Right lung (tissue), 10 donors: ENCODE measurements at places on chromosomes 1 and 21. TPM values are rescaled to one million over a fixed set of nuclear protein-coding genes. Genes with fewer than 3 reads are reported as not detected.

DNA sequence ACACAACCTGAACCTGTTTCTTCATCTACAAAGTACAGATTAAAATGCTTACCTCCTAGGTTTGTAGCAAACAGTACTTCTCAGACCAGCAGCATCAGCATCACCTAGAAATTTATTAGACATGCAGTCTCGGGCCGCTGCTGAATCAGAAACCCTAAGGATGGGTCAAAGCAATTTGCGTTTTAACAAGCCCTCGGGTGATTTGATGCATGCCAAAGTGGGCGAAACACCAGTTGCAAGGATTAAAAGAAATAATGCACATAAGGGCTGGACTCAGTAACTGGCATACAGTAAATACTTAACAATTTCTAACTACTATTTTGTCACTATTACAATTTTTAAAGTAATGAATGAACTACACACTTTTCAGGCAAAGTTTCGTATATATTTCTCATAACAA is 47.5 kb downstream of the SH3GLB1 start:
- DNase-seq: no peak

GRCh38 chr1:14597343-14598006 is 1.0 kb upstream of the KAZN start:
- peak; percentile 38 for DNase-seq

Gene TNNI3K
- polyA plus RNA-seq: 0.70 TPM

DNA sequence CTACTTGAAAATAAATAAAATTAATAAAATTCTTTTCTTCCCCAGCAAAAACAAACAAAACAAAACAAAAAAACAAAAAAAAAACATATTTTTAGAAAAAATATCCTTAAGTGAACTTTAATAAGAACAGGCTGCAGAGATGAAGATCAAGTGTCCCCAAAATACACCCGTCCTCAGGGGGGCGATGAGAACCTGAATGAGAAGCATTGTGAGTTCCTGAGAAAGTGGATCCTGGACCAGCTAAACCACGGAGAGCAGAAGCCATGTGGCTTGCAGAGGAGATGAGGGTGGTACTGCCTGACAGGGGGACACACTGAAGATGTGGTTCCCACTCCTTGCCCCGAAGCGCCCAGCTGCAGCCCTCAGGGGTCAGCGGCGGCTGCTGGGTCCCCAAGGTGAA is 89.3 kb downstream of the ITPKB start:
- no peak for DNase-seq

- no peak for DNase-seq
Observed at GRCh38 chr1:212302745-212303383, 17.7 kb downstream of the PPP2R5A start.

- DNase-seq: no peak
Observed at GRCh38 chr21:44670642-44671432, 4.1 kb upstream of the KRTAP12-2 start.

Gene C2CD2
- 21.1 TPM for polyA plus RNA-seq

DNA sequence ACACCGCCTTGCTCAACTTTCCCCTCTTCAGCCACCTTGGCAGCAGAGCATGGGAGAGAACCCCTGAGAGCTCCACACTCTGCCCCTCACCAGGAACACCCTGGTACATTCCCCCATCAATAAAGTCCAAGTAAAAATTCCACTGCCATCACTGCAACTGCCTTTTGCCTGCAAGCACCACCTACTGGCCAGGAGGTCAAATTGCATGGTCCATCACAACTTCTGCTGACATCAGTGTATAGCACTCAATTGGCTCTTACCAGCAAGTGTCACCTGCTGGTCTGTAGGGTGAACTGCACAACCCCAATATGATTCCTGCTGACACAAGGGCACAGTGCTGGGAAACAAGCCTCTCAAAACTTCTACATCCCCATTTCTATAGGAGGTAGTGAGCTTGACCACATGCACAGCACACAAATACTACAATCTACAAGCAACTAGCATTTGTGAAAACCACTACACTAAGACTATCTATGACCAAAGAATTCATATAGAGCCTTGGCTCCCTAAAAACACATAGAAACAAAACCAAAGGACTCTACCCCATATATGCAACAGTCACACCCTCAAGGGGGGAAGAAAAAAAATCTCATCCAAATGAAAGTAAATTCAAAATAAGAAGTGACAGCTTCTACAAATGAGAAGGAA is 69.2 kb downstream of the FASLG start:
- no peak for DNase-seq

DNA sequence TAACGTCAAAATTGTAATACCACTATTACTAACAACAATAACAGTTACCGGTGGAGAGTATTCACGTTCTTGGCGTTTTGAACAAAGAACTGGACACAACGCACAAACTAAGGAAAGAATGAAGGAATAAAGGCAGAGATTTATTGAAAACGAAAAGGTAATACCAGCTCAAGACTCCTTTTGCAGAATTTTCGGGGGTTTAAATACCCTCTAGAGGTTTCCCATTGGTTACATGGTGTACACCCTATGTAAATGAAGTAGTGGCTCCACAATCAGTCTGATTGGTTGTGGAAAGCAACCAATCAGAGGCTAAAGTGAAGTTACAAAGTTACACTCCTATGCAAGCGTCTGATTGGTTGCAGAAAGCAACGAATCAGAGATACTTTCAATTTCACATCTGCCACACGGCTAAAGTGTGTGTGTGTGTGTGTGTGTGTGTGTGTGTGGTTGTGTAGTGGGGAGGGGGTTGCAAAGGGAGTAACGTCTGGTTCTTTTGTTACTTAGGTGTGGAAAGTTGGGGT is 1.1 kb upstream of the GTF2B start:
- DNase-seq: no peak

DNA sequence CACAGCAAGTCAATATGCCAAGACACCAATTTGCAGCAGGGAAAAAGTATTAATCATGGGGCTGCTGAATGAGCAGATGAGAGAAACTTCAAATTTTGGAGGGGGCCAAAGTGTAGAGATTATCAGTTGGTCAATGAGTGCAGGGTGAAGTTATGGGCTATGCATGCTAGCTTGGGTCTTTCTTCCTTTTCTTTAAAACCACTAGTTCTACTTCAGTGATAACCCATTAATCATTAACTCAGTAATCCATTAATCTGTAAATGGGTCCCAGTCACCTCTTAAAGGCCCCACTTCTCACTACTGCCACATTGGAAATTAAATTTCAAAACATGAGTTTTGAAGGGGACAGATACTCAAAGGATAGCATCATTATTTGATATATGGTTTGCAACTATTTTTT is 688.6 kb upstream of the ADGRL4 start:
- no peak for DNase-seq

- no peak for DNase-seq
Observed at GRCh38 chr1:39575191-39576015, 1.2 kb downstream of the PABPC4 start.

Gene PARS2
- polyA plus RNA-seq: 5.5 TPM

- DNase-seq: no peak
Observed at GRCh38 chr1:28910379-28911115, 3.8 kb upstream of the EPB41 start.

Gene SPAG17
- polyA plus RNA-seq: 13.3 TPM

Gene SYT11
- polyA plus RNA-seq: 12.7 TPM

Gene FCGR3B
- 0.24 TPM for polyA plus RNA-seq

Gene TXNDC12
- 58.8 TPM for polyA plus RNA-seq

- DNase-seq: no peak
Observed at GRCh38 chr1:30473922-30474817, 249.2 kb downstream of the MATN1 start.

- no peak for DNase-seq
Observed at GRCh38 chr1:147169840-147170674, 2.2 kb downstream of the PRKAB2 start.

DNA sequence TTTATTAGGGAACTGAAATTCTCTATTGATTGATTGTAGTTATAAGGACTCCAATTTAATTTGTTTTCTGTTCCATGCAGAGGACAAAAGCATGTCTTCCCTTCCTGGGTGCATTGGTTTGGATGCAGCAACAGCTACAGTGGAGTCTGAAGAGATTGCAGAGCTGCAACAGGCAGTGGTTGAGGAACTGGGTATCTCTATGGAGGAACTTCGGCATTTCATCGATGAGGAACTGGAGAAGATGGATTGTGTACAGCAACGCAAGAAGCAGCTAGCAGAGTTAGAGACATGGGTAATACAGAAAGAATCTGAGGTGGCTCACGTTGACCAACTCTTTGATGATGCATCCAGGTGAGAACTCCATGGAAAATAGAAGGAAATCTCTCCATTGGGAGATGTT is 1.5 kb downstream of the SETDB1 start:
- DNase-seq: no peak

- no peak for DNase-seq
Observed at GRCh38 chr1:31781756-31782371, 17.7 kb upstream of the ADGRB2 start.

GRCh38 chr1:160950657-160951056 is 4.0 kb downstream of the ITLN2 start:
- DNase-seq: no peak

- DNase-seq: no peak
Observed at GRCh38 chr21:43912500-43912899, 47.5 kb downstream of the AGPAT3 start.

DNA sequence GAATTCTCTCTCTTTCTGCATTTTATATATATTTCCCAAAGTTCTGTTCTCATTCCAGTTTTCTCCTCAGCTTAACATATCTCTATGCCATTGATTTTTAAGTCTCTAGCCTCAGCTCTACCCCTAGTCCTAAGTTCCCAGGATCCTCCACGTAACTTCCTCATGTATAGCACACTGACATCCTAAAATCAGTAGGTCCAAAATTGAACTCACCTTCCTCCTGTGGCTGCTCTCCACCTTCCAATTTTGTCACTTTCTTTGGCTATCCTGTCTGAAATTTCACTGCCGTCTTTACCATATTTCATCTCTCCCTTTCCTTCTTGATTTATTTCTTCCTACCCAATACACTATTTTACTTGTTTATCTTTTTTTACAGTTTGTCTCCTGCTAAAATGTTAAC is 1.5 kb downstream of the SLAMF6 start:
- no peak for DNase-seq

DNA sequence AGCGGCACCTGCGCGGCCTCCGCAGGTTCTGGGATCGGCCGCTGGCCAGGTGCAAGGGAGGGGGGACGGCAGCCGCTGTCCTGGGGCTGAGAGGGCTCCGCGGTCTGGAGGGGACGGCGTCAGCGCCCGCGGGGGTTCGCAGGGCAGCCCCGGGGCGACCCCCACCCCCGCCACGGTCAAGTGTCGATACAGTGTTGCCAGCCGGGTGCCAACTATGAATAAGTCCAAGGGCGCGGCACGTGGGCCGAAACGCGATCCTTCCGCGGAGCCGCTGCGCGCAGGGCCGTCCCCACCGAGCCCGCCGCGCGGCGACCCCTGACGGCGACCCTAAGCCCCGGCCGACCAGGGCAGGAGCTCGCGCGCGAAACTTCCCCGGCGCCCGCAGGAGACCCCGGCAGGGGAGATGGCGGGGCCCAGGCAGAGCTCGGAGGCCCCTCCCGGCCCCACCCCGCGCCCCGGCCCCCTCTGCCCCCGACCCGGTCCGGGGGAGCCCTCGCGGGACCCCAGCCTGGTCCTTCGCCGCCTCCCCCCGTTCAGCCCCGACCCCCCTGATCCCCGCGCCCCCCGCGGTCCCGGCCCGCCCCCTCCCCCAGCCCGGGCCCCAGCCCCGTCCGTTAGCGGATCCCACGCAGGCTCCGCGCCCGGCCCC is 586 bp upstream of the AGPAT3 start:
- DNase-seq: peak; percentile 37

- DNase-seq: no peak
Observed at GRCh38 chr1:113326976-113327375, 63.3 kb upstream of the MAGI3 start.

Gene PGLYRP3
- not detected for polyA plus RNA-seq

Gene ELAVL4
- 0.94 TPM for polyA plus RNA-seq

Gene KPRP
- not detected for polyA plus RNA-seq

GRCh38 chr1:151968791-151969399 is 24.8 kb downstream of the S100A10 start:
- DNase-seq: no peak

GRCh38 chr21:45421071-45421845 is 16.3 kb downstream of the COL18A1 start:
- DNase-seq: no peak

- no peak for DNase-seq
Observed at GRCh38 chr1:116332451-116332850, 40.6 kb upstream of the ATP1A1 start.

- DNase-seq: no peak
Observed at GRCh38 chr1:98668733-98669132, 7.2 kb downstream of the SNX7 start.

Gene STPG1
- 9.5 TPM for polyA plus RNA-seq

DNA sequence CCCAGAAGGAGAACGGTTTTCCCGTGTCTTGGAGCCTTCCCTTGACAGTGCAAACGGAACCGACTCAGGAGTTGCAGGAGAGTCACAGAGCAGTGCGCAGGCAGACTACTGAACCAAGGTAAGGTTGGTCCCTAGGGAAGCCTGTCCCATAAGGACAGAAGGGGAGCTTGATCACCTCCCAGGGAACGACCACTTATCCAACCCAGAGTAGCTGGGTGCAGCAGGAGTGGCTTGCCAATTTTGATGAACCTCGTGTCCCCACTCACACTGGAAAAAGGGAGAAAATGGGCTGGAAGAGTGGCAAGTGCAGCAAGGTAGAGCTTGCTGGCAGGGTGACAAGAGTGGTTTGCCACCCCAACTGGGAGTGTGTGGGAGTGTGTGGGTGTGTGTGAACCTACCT is 95.1 kb downstream of the LIPI start:
- DNase-seq: no peak
